ENCODE measurements at places on chromosomes 5 and 9. TPM values are rescaled to one million over a fixed set of nuclear protein-coding genes. Genes with fewer than 3 reads are reported as not detected.

ARHGEF28 gene
- 0.28 TPM for total RNA-seq

GRCh38 chr5:140113699-140114263, at the start of gene PURA:
Gene PURA (plus strand): TSS chr5:140114109. CDS start chr5:140114182, 73 bp downstream.
- H3K27me3 ChIP-seq, result no peaks in the 10 kb centered on the region
- H3K36me3 ChIP-seq, result no peaks in the 10 kb centered on the region
- DNase-seq, result peak; percentile 99
- peaks cover 70% of the 10 kb centered on the region for H3K4me1 ChIP-seq

GZMA gene
- 13.3 TPM for total RNA-seq

GRCh38 chr5:132064140-132064539, 3.7 kb downstream of the IL3 start:
- no peak overlapping the region for H3K27ac ChIP-seq
- no peaks in the 10 kb centered on the region for H3K36me3 ChIP-seq
- no peak overlapping the region for H3K4me3 ChIP-seq
- peak; percentile 41 for DNase-seq
- no peaks in the 10 kb centered on the region for H3K27me3 ChIP-seq

PCDHA10 gene
- total RNA-seq, result not detected

Measured in CD8-positive, alpha-beta memory T cell (primary cell).